Activated CD4-positive, alpha-beta T cell treated with anti-CD3 and anti-CD28 coated beads, Interleukin-2, Interleukin-6, amounts not matched to agents 100 ng/mL and 50 ng/mL, durations not matched to agents 16 hours and 8 hours (primary cell): ENCODE measurements at places on chromosomes 7 and 10.

DNA sequence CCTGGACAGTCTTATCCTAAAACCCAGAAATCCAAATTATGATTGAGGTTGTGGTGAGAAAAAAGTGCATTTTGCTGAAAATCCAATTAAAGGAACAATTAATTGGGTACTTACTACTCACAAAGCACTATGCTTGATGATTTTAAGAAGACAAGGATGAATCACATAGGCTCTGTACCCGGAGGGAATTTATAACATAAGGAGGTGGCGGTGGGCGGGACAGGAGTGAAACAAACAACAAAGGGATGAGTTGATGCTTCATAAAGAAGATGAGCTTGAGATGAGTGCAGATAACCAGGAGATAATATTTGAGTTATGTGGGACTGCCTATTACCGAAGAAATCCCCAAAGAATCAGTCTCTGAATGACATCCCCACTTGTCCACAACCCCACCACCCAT is 171.1 kb upstream of the FZD8 start:
- DNase-seq: no peak

- DNase-seq: no peak
These were observed 45.1 kb upstream of the ZPBP start for GRCh38 chr7:50138101-50138500.

DNA sequence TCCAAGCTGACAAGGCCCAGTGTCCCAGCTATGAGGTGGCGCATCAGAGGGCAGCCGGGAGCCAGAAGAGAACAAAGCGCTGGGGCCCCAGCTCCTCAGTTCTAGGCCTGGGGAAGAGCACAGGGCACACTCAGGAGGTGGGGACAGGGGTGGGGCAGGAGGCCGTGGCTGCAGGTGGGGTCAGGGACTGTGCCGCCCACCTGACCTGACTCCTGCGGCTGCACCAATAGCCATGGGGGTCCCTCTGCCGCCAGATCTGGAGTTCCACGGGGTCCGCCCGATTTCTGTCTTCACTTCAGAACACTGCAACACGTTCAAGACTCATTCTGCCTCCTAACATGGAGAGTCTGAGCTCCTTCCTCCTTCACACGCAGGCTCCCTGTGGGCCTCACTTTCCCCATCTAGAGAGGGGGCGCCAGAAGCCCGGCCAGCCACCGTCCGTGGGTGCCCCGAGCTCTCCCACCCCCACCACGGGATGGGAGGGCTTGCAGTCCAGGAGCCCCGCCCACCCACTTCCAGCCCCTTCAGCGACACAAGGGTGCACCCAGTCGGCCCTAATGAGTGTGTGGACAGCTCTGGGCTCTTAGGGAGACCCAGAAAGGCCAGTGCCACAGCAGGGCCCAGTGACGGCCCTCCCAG is 278.3 kb downstream of the MAD1L1 start:
- DNase-seq: no peak

DNA sequence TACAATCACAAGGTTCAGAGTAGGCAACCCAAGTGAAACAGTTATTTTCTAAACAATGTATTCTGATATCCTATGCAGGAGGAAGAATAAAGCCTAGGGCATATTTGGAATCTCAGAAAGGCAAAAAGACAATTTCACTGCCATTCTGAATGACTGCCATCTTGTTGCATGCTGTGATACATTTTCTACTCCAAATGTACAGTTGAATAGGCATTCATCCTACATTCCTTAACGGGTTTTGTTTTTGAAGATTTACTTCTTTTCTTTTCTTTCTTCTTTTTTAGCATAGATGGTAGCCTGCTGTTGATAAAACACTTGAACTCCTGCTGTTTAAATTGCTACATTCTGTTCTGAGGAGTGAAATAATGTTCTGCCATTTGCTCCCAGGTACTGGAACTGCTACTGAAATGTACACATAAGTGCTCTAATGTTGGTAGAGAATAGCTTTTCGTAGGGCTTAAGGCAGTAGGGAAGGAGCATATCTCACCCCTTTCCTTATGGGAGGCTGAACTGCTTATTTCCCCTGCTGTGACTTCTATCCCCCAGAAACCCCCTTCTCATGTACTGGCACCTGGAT is 506.8 kb downstream of the DNAJB9 start:
- no peak for DNase-seq

DNA sequence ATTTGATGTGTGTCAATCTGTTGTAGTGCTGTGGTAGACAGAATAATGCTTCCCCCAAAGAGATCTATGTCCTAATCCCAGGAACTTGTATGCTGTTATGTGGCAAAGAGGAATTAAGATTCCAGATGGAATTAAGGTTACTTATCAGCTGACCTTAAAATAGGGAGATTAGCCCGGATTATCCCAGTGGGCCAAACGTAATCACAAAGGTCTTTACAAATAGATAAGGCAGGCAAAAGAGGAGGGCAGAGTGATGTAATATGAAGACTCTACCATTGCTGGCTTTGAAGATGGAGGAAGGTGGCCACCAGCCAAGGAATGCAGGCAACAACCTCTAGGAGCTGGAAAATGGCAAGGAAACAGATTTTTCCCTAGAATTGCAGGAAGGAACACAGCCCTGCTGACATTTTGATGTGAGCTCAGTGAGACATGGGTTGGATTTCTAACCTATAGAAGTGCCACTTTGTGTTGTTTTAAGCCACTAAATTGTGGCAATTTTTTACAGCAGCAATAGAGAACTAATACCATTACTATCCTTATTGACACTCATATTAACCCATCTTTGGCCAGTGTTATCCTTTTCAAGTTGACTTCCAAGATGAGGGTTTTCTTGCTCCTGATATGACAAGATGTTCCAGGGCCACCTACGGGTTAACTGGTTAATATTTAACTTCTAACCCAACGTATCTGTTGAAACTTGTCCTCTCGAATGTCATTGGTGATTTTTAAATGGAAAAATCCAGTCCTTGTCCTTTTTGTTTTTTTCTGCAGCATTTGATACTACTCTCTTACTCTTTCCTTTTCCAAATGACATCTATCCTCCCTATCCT is 29.3 kb downstream of the CYCS start:
- DNase-seq: no peak

GRCh38 chr7:80498481-80499349 is 13.1 kb downstream of the GNAT3 start:
- no peak for DNase-seq

DNA sequence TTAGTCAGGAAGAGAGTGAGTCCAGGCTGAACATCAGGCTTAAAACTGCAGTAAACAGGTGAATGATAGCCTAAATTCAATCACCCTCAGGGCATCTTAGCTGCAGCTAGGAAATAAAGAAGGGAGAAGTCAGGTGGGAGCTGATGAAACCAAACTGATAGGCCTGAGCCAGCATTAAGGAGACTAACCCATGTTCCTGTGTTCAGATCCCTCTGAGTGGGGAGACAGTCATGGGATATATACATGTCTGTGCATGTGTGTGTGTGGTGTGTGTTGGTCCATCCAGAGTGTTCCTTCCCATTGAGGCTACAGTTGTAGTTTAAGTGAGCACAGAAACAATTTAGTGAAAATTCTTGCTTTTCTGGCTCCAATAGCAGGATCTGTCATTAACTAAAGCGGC is 480.9 kb downstream of the PHTF2 start:
- no peak for DNase-seq

GRCh38 chr7:136717910-136718557 is 150.4 kb upstream of the CHRM2 start:
- no peak for DNase-seq

GRCh38 chr10:106395041-106395749 is 769.3 kb downstream of the SORCS1 start:
- DNase-seq: no peak
